Stimulated activated CD4-positive, alpha-beta T cell treated with anti-CD3 and anti-CD28 coated beads, TNF-alpha, amount 100 ng/mL, for 1 hour (primary cell): ENCODE measurements at places on chromosomes 2 and 18.

GRCh38 chr2:81894451-81894990 lies 1590.0 kb upstream of the LRRTM1 start:
- no peak for DNase-seq

DNA sequence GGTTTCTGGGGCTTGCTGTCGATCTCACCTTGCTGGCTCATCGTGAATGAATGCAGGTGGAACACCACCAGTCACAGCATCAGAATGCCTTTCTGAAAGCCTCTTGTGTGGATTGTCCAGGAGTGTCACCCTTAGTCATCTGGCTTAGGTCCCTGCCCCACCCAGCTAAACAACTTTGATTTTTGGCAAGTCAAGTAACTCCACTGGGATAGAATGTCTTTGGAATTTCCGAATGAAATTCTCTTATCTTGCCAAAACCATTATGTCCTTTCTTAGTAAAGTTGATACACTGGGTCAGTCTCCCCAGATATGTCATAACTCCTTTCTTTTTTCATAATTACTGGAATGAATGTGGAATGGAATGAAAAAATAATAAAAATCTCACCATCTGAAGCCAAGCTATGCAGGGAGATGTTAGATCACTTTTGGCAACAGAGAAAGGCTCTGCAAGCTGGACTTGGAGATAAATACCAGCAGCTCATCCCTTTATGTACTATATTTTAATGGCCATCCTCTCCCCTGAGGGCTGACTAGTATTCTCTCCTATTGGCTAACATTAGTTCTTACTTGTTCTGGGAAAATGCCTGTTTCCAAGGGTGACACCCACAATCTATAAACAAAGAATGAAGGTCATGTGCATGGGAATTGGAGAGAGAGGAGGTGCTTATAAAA lies 35.4 kb downstream of the INSIG2 start:
- DNase-seq: no peak

DNA sequence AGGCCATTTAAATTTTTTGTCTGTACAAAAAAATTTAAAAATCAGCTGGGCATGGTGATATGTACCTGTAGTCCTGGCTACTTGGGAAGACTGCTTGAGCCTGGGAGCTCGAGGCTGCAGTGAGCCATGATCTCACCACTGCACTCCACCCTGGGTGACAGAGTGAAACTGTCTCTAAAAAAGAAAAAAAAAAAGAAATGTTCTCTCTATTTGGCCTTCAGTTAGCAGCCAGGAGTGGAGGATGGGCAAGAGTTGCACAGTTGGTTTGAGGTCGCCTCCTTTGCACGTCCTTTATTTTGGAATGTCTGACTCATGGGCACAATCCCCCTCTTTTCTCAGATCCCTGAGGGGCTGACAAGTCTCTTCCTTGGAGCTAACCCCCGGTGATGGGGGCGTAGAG lies 26.3 kb downstream of the ITM2C start:
- no peak for DNase-seq

DNA sequence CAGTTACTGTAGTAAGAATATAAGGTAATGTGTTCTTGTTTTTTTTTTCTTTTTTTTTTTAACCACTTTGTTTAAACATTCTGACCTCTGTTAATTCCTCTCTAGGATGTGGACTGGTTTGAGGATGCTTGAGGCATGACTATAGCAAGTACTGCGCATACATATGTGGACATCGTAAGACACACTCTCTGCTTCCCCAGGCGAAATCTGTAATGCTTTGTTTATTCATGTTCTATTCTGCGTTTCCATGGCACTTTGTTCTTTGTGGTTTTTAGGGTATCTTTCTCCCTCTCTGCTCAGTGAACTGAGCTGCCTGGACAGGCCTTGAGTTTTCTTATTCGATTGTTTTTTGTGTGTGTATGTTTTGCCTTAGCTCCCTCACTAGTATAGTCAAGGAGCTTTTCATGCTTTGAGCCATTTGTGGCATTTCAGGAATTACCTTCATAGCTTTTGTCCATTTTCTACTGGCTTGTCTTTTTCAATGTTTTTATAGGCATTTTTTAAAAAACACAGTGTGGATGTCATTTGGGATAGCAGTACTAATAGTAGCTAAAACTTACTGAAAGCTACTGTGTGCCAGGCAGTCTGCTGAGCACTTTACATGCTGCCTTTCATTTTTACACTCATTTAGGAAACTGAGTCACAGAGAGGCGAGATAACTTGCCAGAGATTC lies 1.9 kb upstream of the SH3BP4 start:
- no peak for DNase-seq

DNA sequence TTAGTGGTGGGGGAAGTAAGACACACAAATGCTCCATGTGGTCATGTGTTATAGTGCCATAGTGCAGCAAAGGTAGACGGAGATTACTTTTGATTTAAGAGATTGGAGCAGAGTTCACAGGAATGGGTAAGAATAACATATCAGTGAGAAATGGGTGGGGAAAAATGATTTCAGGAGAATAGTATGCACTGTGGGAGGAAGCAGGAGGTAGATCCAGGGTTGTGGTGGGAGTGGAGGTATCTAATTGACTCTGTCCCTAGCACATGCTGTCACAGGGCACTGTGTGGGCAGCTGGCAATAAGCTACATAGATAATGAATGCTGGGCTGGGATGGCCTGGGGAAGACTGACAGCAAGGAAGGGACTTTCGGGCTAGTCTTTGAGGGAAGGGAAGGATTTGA lies 65.3 kb downstream of the STAT1 start:
- no peak for DNase-seq
